Lung microvascular endothelial cell (primary cell): ENCODE measurements at places on chromosomes 1 and 21.

DNA sequence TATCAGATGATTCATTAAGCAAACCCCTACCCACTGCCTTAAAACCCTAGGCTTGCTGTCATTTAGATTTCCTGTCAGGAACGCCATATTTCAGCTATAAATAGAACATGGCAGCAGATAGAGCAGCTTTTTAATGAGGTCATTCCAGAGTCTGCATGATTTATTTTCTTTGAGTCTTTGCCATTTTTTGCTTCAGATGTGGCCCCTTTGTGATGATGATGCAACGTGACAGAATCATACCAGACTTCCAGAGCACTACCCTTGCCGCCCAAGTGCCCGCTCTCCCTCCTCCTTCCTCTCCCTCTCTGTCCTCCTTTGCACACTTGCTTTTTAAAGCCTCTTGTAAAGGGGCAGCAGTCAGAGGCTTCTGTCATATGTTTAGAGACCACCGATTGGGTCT is 55.5 kb upstream of the TRIM67 start:
- peak; percentile 75 for DNase-seq

DNA sequence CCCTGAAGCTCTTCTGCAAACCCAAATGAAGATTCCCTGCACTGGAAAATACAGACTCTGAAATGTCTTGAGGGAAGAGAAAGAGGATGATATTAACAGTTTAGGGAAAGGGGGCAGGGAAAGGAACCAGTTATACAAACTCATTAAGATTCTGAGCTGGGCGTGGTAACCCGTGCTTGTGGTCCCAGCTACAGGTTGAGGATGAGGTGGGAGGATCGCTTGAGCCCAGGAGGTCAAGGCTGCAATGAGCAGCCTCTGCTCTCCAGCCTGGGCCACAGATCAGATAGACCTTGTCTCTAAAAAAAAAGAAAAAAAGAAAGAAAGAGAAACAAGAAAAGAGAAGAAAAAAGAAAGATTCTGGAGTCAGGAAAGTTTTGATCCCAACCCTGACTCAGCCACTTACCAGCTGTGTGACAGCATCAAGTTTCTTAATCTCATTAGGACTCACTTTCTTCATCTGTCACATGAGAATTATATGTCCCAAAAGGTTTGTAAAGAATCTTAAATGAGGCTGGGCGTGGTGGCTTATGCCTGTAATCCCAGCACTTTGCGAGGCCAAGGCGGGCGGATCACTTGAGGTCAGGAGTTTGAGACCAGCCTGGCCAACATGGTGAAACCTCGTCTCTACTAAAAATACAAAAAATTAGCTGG is 53.9 kb downstream of the OPTC start:
- no peak for DNase-seq

DNA sequence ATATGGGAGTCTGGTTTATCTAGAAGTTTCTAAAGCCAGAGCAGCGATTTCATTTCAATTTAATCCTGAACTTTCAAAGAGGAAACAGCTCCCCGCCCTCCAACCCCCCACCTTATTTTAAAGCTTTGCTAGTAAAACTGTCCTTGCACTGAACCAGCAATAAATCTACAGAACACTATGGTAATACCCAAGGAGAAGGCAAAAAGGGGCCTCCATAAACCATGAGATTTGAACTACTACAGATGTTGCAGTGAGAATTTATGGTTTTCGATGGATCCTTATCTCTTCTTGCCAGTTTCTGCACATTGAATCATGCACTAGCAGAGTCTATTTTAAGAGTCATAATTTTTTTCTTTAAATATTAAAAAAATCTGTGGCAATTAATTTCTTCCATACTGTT is 64.8 kb upstream of the BEND5 start:
- no peak for DNase-seq

DNA sequence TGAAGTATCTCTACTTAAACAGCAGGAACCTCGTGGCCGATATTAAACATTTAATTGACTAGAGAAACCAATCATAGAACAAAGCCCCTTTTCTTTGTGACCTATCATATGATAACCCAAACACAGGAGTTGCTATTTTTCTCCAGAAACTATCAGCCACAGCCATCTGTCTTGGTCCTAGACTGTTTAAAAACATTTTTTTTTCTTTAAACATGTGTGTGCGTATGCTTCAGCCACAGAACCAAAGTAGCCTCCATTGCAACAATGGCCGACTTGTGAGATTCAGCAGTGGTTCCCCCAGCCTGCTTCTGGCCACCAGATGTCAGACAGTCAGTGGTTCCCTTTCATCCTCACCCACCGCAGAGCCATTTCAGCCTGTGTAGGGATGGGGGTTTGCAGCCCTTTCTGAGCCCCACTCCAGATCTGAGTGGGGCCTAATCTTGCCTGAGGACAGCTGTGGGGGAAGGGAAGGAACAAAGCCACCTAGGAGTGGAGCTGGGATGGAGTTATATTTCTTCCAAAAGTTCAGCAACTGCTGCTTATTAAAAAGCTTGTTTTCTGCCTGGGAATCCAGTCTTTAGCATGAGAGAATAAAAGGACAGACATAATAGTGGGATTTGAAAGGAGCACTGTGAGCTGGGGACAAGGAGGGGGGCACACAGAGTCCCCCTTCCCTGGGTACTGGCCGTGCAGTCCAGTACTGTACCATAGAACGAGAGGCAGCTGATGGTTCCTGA is 11.7 kb upstream of the IGSF3 start:
- DNase-seq, result no peak

- no peak for DNase-seq
Observed at GRCh38 chr1:42469727-42470126, 6.6 kb downstream of the CCDC30 start.

GRCh38 chr1:151005729-151006319 is 878 bp downstream of the MINDY1 start:
- DNase-seq, result no peak

DNA sequence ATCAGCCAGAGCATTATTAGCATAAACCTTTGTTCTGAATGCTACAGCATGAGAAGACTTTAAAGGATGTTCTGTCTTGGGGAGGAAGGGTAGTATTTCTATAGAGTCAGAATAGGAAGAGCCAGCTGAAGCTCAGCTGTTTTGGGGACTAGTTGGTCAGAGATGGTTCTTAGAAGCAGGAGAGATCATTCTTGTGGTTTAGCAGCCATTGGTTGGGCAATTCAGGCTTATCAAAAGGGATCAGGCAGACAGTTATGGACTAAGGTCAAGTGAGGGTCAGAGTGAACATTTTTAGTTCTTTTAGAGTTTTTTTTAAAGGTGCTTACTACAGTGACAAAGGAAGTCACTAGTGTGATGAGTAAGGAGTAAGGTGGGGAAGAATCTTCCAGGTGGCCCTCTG is 245.5 kb downstream of the RPS6KC1 start:
- DNase-seq, result no peak

DNA sequence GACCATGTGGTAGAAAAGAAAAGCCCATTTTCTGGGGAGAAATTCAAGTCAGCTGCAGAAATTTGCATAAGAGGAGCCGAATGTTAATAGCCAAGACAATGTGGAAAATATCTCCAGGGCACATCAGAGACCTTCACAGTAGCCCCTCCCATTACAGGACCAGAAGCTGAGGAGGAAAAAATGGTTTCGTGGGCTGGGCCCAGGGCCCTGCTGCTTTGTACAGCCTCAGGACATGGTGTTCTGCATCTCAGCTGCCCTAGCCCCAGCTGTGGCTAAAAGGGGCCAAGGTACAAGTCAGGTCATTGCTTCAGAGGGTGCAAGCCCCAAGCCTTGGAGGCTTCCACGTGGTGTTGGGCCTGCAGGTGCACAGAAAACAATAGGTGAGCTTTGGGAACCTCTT is 108.3 kb downstream of the DMRTB1 start:
- no peak for DNase-seq

GRCh38 chr21:25637851-25638659 is 1.0 kb upstream of the JAM2 start:
- no peak for DNase-seq

DNA sequence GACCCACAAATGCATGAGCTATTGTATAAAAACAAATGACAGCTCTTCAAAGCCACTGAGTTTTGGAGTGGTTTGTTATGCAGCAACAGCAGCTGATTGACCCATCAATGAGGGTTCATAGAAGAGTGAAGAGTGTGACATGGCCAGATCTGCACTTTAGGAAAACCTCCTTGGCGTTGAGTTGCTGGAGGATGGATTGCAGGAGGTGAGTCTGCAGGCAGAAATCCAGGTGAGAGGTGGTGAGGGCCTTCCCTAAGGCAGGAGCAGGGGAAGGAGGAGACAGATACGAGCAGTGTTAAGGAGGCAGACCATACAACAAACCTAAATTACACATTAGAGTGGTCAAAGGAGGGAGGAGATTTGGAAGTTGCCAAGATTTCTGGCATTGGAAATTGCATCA is 169.3 kb upstream of the CSF3R start:
- DNase-seq, result no peak

DNA sequence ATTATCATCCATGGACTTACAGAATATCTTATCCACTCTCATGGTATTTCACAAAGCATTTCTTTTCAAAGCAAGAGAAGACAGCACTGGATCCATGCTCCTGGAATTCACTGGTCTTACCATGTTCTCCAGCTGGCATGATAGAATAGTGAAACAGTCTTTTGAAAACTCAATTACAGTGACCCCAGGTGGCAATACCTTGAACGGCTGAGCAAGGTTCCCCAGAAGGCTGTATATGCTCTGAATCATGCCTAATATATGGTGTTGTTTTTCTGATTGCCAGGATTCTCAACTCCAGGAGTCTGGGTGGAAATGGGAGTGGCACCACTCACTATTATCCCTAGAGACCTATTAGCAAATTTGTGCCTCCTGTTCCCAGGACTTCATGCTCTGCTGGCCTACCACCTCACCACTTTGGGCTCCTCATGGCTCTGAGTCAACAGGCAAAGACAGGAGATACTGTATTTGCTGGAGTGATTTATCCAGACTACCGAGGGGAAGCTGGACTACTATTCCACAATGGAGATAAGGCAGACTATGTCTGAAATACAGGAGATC is 87.6 kb downstream of the CATSPERE start:
- DNase-seq, result no peak

- DNase-seq, result no peak
Observed at GRCh38 chr1:59458884-59459283, 162.0 kb downstream of the FGGY start.

GRCh38 chr1:228782662-228783417 is 47.6 kb downstream of the RHOU start:
- no peak for DNase-seq

- DNase-seq, result no peak
Observed at GRCh38 chr1:224867715-224868114, 61.8 kb upstream of the DNAH14 start.

GRCh38 chr1:10664251-10664650 is 132.2 kb downstream of the CASZ1 start:
- DNase-seq, result no peak

DNA sequence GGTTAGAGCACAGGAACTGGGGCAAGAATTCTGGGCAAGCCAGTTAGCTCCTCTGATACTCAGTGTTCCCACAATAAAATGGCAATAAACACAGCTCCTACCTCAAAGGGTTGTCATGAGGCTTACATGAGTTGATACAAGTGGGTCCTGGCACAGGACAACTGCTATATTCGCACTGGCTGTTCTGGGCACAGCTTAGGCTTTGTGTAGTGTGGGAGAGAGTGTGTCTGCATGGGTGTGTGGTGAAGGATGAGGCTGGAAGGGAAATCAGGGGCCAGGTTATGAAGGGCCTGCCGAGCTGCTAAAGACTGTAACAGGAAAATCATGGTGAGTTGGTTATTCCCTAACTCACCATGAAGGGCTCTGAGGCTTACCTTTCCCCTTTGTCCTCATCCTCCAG is 18.7 kb downstream of the ETV3 start:
- DNase-seq, result no peak

GRCh38 chr1:93004566-93005251 is 43.4 kb upstream of the DIPK1A start:
- DNase-seq, result no peak

- no peak for DNase-seq
Observed at GRCh38 chr1:214541206-214541605, 10.2 kb downstream of the PTPN14 start.

DNA sequence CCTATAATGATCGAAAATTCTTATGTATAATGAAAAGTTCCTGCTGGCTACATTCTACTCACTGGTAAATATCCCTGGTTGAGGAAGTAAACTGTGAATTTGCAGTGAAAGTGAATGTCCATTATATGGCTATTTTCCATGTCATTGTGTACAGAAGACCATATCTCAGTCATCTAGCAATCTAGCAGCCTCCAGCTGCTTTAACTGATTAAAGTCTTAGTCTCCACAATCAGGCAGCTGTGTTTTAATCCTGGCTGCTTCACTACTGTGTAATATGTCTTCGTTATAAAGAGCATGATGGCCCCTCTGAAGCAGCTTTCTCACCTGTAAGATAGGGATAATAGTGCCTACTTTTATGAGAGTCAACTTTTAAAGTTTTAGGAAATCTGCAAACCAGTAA is 11.4 kb downstream of the CLCA2 start:
- DNase-seq, result no peak

- no peak for DNase-seq
Observed at GRCh38 chr1:206821493-206821892, 43.9 kb upstream of the IL20 start.

GRCh38 chr1:18597160-18598042 is 33.2 kb upstream of the PAX7 start:
- DNase-seq, result peak; percentile 65

GRCh38 chr1:162390396-162391185 is 9.1 kb downstream of the C1orf226 start:
- no peak for DNase-seq

DNA sequence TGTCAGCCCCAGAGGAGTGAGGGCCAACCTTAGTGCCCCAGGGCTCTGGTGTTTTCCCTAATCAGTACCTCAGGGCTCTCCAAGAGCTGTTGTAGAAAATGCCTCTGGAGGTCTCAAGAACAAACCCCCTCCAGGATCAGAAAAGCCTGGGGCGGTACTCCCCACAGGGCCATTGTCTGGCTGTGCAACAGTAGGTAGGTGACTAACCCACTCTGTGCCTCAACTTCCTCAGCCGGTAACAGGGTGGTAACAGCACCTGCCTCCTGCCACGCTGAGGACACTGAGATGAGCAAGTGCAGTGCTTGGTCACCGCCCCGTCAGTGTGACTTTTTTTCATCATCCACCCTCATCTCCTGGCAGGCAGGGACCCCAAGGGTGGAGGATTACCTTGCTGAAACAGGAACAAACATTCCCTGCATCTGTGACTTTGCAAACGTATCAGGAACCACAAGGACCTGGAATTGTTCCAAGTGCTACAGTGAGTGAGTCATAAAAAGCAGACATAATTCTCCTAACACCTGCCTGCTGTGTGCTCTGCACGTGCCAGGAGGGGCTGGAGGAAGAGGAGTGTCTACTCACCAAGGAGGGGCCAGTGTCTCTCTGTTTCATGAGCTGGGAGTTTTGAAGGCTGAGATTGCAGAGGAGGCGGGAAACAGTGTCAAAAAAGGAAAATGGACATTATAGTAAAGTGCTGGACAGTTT is 440.8 kb downstream of the NPHP4 start:
- no peak for DNase-seq

DNA sequence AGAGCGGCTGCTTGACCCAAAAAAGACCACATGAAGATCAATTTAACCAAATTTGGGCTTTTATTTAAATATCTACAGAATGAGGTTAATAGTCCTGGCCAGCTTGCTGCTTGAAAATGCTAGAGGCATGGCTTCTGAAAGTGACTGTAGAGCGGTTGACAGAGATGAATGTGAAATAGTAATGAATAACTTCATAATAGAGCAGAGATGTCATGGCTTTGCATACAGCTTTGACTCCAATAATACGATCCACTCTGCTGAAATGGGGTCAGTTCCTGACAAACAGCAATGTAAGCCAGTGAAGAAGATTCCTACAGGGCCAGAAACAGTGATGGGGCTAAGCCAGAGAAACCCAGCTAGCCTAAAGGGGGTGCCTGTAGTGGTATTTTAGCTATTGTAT is 183.8 kb downstream of the PBX1 start:
- no peak for DNase-seq

- no peak for DNase-seq
Observed at GRCh38 chr1:177235350-177235749, 64.6 kb downstream of the BRINP2 start.
